IMR-90 (cell line): ENCODE measurements at places on chromosomes 3 and 15. TPM values are rescaled to one million over a fixed set of nuclear protein-coding genes. Genes with fewer than 3 reads are reported as not detected.

GRCh38 chr15:71443538-71443937, 328.3 kb downstream of the THSD4 start:
- DNase-seq, result peak; percentile 51

DNA sequence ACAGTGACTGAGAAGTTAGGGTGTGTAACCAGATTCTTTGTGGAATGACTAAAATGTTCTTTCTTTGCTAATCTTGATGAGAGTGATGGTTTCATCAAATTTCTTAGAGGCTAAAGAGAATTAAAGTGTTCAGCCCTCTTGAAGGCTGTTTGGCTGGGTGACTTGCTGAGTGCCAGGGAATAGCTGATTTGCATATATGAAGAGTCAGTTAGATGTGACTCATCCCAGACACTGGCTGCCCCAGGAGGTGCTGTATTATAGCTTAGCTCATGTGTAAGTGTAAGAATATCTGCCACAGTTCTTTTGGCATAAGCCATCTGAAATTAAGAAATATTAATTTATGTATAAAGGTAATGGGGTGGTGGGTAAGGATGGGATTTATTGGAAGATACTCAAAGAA, 535.1 kb downstream of the NLGN1 start:
- DNase-seq, result peak; percentile 72

DNA sequence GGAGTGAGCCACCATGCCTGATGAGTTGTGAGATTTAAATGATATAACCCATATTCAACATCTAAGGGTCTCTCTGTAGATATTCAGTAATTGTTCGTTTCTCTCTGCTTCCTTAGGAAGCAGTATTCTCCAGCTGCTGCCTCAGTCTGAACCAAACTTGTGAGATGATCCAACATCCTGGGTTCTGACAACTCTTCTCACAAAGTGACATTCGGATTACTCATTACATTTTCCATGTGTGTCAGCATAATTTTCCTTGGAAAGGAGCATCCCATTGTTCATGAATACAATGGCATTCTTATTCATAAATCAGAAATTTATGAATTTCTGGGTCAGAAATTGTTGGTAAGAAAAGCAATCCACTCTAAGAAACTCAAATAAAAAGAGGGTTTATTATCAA, 15.0 kb upstream of the SEC22A start:
- DNase-seq, result no peak

DNA sequence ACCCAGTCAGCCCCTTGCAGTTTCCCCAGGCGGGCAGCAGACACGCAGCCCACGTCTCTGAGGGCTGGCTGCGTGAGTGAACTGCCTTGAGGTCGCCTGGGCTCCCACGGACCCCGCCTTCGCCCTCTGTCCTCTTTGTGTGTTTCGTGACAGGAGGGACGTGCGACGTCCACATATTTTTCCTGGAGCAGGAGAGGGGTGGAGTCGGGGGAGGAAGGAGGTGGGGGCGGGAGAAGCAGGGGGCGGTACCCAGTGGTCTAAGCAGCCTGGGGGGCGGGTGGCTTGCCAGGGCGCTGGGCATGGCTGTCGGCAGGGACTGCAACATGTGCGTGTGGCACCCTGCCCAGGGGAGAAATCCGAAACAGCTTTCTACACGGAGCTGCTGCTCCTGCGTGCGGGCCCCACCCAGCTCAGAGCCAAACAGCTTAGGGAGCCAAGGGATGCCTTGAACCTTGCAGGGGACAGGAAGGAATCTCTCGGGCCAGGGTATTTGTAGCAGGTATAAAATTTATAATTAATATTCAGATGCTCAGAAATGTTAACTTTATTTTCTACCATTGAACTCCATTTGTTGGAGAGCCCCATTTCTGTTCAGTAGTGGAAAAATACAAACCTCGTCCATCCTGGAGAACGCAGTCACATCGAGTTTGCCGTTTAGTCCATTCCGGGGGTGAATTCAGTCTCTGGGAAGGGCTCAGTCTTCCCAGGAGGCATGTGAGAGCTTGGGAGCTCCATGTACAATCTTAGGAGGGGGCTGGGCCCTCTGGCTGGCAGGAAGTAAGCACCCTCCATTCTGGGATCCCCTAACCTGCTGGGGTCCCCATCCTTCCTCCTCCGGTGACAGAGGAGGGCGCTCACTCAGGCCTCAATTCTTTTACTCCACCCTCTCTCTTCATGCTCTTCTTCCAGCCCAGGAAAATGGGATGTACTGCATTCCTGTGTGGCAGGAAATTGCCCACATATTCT, 79.1 kb upstream of the MEF2A start:
- peak; percentile 60 for DNase-seq

- DNase-seq, result no peak
Measured at GRCh38 chr3:182889948-182890629, 90.2 kb downstream of the DCUN1D1 start.

- DNase-seq, result peak; percentile 95
Measured at GRCh38 chr3:124878561-124879336, 8.4 kb downstream of the ITGB5 start.

- DNase-seq, result no peak
Measured at GRCh38 chr15:88873786-88874185, 21.6 kb downstream of the HAPLN3 start.

GRCh38 chr3:47370887-47371697, 9.7 kb upstream of the PTPN23 start:
- no peak for DNase-seq

DNA sequence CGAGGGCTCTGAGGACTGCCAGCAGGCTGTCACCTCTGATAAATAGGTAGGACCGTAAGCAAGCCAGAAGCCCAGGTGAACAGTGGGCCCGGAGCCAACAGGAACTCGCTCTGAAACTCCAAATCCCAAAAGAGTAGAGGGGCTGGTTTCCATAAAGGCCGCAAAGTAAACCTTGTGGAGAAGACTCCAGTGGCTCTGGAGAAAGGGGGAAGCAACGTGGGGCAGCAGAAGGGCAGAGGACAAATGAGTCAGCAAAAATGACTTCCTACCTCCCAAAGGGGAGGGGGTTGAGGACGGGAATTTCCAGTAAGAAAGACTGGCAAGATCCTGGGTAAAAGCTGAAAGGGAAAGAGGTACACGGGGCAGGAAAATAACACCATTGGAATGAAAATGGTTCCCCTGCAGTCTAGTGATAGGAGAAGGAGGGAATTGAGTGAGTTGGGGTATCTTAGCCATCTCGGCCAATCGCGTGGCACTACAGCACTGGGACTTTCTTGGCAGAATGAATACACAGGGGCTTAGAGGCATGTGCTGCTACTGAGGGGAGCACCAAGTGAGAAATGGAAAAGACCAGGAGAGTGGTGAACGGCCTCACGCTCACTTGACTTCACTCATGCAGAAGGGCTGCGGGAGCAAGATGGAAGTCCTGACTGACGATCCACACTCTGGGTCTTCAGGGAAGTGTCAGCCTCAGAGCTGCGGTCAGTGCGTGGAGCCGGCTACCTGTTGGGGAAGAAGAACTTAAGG, 33.2 kb downstream of the BMF start:
- no peak for DNase-seq

GRCh38 chr3:112038863-112039262, 4.3 kb downstream of the TMPRSS7 start:
- DNase-seq, result peak; percentile 22

GRCh38 chr3:26614006-26614685, 8.4 kb upstream of the LRRC3B start:
- DNase-seq, result no peak

The ROPN1 gene
- total RNA-seq, result 0.18 TPM in 1 of 2 replicates, not detected in the other

The P2RY13 gene
- not detected in 2 replicates for total RNA-seq
